ENCODE measurements at places on chromosomes 2 and 18.

- peak; percentile 34 for DNase-seq
Measured at GRCh38 chr2:55311444-55311870, 42.4 kb upstream of the MTIF2 start.

GRCh38 chr18:37566479-37567060 lies 972 bp upstream of the CELF4 start:
- DNase-seq: no peak

DNA sequence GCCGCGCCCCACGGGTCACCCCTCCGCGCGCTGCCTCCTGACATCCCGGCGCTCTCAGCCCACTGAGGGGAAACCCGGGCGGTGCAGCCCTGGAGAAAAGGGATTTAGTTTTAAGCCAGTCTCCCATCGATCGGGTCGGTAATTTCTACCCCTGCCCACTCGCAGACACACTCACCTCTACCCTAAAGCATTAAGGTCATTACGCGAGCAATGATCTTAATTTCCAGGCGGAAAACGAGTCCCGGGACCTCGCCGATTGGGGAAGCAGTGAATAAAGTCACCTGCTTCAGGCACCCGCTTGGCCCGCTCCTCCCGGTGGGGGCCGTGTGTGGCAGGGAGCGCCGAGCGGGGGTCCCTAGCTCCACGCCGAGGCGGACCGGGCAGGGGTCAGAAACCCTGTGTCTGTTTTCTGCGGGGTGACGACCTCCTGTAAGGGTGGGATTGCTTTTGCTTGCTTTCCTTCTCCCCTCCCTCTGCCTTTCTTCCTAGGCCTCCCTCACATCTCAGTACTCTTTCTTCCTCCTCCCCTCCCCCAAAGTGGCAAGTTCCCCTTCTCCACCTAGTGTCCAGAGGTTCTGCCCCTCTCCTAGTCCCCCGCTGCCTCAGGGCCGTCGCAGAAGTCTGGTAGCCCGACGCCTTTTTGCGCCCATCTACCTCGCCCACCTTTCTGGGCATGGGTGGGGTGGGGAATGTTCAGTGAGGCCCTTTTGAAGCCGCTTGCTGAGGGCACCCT lies 142.6 kb downstream of the MEIS1 start:
- DNase-seq: no peak

GRCh38 chr18:77140439-77141109 lies 8.0 kb upstream of the MBP start:
- DNase-seq: no peak

GRCh38 chr2:138501425-138502254 lies at the start of gene SPOPL:
SPOPL (plus strand) TSS chr2:138501770; CDS start chr2:138550217, 48,447 bp downstream.
- peak; percentile 89 for DNase-seq

DNA sequence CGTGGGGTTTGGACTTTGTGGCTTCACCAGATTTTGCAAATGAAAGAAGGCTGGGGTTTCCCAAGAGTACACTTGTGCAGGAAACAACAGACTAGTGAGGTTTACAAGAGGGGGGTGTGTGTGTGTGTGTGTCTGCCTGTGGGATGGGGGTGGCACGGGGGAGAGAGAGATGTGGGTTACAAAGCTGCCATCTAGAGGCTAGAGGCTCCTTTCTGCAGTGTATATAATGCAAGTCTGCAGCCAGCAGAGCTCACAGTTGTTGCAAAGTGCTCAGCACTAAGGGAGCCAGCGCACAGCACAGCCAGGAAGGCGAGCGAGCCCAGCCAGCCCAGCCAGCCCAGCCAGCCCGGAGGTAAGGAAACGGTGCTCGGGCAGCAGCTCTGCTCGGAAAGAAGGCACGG lies at the start of gene ACKR3:
TSS of gene ACKR3 (plus strand) at position 253 of the 401 bp plus-strand sequence. CDS start 10,641 bp downstream, outside the sequence.
- DNase-seq: peak; percentile 62

DNA sequence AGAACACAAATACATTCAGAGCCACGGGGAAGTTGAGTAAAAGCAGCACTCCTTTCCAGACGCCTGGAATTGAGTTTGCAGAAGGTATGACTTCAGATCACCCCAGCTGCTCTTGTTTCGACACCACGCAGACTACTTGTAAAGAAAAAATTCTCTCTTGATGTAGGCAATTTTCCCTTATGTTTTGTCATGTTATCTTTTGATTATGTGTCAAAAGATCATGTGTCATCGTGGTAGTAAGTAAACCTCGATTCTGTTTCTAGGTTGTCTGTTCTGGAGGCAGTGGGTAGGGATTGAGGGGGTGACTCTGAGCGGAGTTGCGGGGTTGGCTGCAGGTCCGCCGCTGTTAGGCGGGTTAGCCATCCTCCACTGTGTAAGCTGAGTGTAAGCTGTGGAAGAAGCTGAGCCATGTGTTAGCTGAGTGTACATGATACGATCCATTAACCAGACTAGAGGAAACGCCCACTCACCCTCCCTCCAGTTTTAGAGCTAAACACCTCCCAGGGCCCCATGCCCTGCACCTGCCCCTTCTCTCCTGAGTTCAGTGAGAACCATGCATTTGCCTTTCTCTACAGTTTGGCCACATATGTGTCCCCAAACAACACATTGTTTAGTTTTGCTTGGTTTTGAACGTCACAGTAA lies 181.8 kb downstream of the SNTG2 start:
- no peak for DNase-seq
